NB4 (cell line): ENCODE measurements at places on chromosomes 12 and 14.

DNA sequence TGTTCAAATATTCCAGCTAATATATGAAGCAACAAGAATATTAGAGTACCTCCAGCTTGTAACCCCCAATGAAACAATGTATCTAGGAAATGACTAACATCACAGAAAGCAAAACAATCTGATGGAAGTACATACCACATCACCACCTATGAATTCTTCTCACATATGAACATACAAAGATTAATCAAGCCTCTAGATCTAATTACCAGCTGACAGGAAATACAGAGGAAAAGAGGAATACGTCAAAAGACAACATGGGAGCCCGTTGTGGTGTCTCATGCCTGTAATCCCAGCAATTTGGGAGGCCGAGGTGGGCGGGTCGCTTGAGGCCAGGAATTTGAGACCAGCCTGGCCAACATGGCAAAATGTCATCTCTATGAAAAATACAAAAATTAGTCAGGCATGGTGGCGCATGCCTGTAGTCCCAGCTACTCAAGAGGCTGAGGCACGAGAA, 7.5 kb downstream of the NEDD8 start:
- no peak for DNase-seq

DNA sequence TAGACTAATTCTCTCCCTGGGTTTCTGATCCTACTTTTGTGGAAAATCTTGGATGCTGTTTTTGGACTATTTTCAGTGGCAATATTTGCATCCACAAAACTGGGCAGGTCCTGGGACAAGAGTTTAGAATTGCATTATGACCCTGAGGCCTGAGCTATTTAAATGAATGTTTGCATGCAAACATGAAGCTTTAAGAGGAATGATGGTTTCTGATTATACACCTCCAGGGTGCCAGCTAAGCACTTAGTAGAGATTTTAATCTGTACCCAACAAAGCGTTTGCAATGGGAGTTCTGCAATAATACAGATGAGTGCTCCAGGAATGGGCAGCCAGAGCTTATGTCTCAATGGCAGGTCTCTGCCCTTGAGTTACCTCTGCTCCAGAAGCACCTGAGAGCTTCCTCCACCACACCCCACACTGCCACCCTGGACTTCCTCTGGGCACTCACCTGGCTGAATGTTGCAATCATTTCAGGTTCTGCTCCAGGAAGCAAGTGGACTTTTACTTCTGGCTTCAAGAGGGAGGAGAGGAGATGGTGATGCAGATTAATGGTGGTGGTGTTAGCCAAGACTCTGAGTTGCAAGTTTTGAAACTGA, 6.0 kb upstream of the SPTLC2 start:
- no peak for DNase-seq

GRCh38 chr14:90819734-90820393, 3.6 kb upstream of the TTC7B start:
- DNase-seq, result no peak

- DNase-seq, result no peak
Observed at GRCh38 chr14:47785058-47785457, 109.7 kb upstream of the MDGA2 start.

DNA sequence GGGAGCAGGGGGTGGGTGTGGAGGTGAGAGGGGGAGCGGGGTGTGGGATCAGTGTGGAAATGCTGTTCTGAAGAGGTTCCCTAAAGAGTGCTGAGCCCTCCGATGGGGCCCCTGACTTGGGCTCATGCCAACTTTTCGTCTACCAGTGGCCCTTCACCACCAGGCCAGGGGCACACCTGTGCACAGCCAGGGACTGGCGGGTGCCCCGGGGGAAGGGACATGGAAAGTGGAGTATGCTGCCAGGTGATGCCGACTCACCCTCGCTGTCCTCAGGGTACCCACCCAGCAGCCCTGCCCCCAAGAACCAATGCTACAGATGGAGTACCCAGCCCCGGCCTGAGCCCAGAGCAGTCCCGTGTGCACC, 26.2 kb downstream of the AMN start:
- no peak for DNase-seq

- DNase-seq, result no peak
Observed at GRCh38 chr12:91093341-91093740, 18.0 kb downstream of the LUM start.

GRCh38 chr14:93047661-93048060, 68.1 kb downstream of the ITPK1 start:
- no peak for DNase-seq

GRCh38 chr14:78608998-78609787, 439.0 kb downstream of the NRXN3 start:
- no peak for DNase-seq
